ENCODE measurements at places on chromosomes 2 and 18.

DNA sequence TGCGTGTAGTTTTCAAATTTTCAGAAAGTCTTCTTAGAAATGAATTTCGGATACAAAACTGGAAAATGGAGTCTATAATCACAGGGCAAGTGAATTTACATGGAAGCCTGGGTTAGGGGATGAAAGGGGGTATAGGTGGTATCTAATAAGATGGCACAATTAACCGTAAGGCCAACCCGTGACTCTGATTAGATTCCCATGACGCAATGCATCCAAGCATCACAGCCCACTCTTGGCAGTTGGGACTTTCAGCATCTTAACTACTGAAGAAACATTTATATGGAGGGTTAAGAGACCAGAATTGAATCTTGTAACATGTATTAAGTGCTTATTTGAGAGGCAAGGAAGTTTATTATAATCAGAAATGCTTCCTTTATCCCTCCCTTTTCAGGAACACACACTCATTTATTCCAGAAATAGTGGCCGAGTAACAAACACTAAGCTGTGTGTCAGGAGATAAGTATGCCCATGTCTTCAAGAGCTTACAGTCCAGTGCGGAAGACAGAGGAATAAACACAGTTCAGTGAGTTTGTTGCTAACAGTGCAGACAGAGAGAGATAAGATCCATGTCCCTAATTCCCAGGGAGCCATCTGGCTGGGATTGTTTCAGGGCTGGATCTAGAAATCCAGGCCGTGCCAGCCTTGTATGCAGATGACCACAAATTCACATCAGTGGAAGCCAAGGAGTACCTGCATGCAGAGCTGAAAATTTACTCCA is 151.2 kb downstream of the ANTXR1 start:
- no peak for DNase-seq

GRCh38 chr2:140351692-140352091 is 1571.5 kb upstream of the NXPH2 start:
- DNase-seq: no peak

- DNase-seq: no peak
Observed at GRCh38 chr2:5818961-5819600, 126.9 kb downstream of the SOX11 start.

GRCh38 chr2:234164493-234165413 is 114.3 kb downstream of the SPP2 start:
- no peak for DNase-seq

DNA sequence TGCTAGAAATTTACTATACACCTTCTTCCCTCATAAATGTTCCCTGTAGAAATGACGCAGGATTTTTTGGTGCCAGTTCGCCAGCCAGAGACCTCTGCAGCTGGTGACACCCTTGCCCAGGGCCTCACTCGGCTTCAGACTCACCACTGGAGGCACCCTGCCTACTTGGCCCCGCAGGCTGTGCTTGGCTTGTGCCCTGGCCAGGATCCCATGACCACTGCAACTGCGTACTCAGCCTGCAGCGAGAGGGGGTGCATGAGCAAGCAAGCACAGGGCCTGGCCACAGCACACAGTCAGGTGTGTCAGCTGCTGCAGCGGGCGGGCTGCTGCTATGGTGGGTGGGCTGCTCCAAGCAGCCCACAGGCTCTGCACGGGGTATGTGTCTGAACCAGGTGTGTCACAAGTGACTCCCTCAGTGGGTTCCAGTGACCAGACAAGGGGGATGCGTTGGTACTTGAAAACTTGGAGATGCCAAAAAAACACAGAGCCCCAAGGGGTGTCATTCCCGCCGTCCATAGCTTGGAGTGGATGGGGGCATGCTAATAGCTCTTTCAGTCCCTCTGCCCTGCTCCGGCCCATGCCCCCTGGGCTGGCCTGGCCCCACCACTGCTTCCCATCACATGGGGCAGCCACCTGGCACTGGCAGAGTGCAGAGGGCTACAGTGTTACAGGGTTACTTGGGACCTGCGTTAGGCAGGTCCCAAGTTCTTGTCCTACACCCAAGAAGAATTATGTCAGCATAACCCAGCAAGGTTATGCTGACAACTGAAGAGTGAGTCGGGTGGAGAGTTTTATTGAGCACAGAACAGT is 46.6 kb upstream of the TANC1 start:
- DNase-seq: no peak

DNA sequence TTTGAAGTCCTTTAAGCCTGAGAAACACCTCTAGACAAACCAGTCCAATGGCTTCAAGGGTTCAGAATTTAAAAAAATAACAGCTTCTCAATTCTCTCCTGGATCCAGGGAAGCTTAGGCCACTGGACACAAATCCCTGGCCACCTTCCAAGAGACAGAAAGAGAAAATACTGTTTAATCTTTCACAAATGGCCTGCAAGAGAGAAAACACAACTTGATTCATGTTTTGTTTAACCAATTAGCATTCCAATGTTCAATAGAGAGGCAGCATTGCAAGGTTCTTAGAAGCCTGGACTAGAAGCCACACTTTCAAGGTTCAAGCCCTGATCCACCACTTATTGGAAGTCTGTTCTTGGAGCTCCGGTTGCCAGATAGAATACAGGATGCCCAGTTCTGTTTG is 109.0 kb upstream of the PARD3B start:
- DNase-seq: no peak

- no peak for DNase-seq
Observed at GRCh38 chr18:2348003-2348402, 223.3 kb downstream of the METTL4 start.

GRCh38 chr2:85907671-85908157 is 18.9 kb upstream of the ST3GAL5 start:
- DNase-seq: no peak

- DNase-seq: no peak
Observed at GRCh38 chr2:204967199-204967960, 422.1 kb downstream of the PARD3B start.

GRCh38 chr2:160324161-160324800 is 124.2 kb upstream of the ITGB6 start:
- DNase-seq: peak; percentile 76

DNA sequence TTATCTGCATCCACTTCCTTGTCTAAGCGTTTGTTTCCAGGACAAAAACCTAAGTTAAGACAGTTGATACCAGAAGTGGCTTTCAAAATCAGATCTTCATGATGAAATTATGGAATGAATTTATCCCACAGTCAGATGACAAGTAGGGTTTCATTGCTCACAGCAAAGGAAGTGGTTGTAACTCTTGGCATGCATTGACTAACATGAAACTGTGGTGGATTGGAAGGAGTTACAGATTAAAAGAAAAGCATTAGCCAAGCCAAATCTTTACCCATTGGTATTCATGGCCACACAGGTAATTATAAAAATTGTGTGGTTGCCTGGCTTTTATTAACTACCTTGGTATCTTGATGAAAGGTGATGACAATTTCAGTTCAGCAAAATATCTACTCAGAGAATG is 438.0 kb upstream of the NXPH2 start:
- no peak for DNase-seq

GRCh38 chr18:32623563-32623962 is 149.3 kb downstream of the KLHL14 start:
- DNase-seq: no peak

DNA sequence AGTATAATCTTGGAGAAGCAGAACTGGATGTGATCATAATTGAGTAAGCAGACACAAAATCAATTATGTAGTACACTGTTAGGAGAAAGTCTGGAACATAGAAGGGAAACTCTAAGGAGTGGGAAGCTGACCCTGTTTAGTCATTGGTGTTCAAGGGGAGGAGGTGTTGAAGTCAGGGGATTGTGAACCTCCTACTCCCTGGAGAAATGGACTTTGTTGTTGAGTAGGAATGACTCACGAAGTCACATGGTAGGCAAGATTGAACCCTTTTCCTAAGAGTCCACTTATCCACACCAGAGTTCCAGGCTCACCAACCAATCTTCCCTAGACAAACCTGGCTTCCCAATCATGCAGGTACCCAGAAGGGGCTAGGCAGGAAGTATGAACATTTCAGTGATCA is 81.0 kb upstream of the BCL11A start:
- no peak for DNase-seq

DNA sequence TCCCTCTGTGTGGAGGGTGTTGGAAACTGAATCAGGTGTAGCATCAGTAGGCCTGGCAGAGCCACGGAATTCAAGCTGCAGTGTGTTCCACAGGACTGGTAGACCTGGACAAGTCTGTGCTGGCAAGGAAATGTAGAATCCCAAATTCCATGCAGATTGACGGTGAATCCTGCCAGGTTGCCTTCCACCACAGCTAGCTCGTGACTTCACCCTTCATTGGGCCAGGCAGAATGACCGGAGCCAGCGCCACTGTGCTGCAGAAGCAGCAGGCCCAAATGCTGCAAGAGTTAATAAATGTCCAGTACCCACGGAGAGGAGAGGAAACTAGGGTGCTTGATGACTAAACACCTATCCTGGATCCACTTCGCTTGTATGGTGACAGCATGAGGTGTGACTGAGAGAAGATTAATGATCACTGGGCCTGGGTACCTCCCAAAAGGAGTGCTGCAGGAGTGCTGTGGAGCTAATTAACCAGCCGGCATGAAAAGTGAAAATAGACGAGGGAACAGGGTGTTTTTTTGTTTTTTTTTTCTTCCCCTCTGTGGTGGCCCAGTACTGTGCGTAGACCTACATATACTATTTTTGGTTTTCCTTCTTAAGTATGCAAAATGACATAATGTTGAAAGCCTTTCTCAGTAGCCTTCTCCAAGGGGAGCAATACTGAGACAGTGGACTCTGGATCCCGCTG is 122.2 kb downstream of the TANC1 start:
- DNase-seq: no peak

GRCh38 chr18:35085450-35086380 is 44.5 kb downstream of the MAPRE2 start:
- DNase-seq: no peak

DNA sequence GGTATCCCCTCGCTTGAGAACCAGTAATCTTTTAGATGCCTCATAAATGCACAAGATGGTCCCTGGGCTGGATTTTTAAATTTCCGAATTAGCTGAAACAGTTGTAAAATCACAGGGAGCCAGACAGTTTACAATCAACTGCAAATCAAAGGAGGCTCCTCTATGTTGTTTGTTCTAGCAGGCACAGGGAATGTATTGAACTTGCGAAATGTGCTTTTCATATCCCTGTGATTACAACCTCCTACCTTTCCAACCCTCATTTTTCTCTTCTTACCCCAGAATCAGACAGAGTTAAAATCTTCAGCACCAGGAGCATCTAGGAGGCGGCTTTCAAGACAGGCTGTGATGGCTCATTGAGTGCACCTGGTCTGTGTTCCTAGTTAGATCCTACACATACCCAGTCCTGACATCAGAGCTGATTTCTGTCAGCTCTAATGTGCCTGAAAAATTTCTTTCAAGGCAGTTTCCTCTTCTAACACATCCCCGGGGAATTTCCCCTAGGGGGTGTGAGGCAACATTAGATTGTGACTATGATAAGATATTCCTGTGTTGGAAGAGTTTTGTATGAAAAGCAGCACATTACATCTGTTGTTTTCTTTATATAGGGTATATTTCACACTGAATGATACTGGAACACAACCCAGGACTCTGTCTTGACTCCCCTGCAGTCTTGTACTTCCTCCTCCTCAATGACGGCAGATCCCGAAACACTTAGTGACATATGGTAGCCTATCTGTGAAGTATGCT is 17.9 kb upstream of the CAVIN2 start:
- DNase-seq: no peak

GRCh38 chr18:50397023-50397422 is 22.2 kb downstream of the SKA1 start:
- DNase-seq: no peak

- no peak for DNase-seq
Observed at GRCh38 chr2:75100801-75101151, 98.5 kb downstream of the TACR1 start.

GRCh38 chr2:64063924-64064331 is 44.7 kb upstream of the VPS54 start:
- no peak for DNase-seq

DNA sequence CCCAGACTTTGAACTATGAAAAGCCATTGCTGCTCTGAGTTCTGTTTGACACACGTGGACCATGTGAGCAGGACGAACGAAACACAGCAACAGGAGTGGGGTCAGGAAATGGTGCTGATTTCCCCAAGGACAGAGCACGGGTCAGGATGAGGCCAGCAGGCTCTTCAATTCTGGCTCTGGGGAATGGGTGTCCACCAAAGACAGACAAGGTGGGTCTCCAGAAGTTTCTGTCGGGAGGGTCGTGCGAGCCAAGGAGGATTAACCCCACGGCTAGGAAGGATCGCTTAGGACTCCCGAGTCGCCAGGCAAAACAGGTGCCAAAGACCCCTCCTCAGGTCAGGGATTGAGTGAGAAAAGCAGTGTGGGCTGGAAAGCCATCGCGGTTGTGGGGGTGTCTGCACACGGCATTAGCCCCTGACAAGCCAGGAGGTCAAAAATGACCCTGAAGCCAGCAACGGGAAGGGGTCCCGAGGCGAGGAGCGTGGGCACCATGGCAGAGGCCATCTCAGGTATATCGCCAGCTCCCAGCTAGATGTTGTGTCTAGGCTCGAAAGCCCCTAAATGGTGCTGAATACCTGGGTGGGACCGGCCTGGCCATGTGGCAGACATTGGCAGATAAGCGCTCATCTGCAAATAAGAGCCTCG is 213.9 kb upstream of the SALL3 start:
- no peak for DNase-seq

DNA sequence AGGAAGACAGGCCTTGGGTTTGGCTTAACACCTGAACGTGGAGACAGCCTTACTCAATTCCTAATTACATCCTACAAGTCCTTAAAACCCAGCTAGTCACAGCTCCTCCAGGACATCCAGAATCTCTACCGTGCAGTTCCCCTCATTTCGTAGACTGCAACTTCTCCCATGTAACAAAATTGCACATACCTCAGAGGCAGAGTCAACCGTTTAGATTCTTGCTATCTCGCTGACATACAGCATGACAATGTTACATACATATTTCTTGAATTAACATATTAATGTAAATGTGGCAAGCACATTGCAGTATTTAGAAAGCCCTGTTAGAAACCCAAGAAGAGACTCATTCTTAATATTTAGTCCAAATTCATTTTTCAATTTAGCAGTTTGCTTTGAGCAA is 358.7 kb downstream of the SETBP1 start:
- no peak for DNase-seq

DNA sequence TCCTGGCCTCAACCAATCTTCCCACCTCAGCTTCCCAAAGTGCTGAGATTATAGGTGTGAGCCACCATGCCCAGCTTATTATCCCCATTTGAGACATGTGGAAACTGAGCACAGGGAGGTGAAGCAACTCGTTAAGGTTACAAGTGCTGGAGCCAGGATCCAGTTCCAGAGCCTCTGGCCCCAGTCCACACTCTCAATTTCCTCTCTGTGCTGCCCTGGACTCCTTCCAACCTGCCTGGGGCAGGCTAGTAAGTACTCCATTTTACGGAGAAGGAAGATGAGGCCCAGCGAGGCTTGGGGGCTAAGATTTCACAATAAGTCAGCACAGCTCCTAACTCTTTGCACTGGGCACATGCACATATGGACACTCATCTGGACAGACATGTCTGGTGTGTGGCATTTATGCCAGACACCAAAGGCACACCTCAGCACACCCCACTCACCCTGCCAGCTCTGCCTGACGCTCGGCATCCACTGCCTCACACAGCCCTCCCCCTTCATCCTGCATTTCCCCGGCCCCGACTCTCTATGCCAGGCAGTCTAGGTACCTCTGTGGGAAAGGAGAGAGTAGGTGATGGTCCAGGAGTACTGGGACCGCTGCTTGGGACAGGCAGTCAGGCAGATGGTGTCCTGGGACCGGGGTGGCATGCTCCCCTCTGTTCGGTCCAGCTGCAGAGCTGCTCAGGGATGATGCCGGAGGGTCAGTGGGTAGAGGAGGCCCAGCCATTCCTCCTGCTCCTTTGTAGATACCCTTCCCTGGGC is 20.5 kb downstream of the CFAP65 start:
- DNase-seq: no peak

- DNase-seq: peak; percentile 80
Observed at GRCh38 chr2:74548900-74549826, 4.6 kb downstream of the LOXL3 start.

- no peak for DNase-seq
Observed at GRCh38 chr2:171136024-171136423, 24.7 kb downstream of the TLK1 start.

All from sciatic nerve (tissue), 2 donors.